ENCODE measurements at places on chromosomes 16 and 17.

- DNase-seq: no peak
These were observed 11.3 kb downstream of the CX3CL1 start for GRCh38 chr16:57383276-57384247.

GRCh38 chr17:72705905-72706395 is 386.5 kb downstream of the SLC39A11 start:
- DNase-seq: no peak

DNA sequence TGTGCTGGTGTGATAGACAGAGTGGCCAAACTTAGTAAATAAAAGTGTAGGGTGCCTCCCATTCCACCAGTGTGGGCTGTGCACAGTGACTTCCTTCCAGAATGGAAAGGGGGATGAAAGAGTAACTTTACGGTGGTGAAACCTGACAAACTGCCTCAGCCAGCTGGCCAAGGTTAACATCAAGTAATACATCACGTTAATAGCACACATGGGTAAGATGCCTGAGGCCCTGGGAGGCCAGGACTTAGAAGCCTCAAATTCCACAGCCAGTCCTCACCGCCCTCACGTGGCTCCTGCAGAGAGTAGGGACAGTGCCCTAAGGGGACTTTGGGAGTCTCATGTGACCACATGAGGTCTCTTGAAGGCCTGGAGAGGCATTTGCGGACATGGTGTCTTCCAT is 14.1 kb downstream of the RMI2 start:
- no peak for DNase-seq

DNA sequence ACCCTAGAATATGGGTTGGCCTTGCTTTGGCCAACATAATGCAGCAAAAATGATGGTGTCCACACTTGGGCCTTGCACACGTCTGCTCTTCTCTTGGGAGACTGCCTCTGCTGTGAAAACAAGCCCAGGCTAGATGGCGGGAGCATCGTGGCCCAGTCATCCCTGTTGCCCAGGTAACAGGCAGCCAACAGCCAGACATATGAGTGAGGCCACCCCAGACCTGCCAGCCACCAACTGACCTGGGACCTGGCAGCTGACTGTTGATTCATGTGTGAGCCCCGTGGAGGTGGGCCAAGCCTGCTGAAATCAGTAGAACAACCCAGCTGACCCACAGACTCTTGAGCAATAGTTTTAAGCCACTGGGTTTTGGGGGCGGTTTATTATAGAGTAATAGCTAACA is 39.4 kb upstream of the CDH3 start:
- no peak for DNase-seq

DNA sequence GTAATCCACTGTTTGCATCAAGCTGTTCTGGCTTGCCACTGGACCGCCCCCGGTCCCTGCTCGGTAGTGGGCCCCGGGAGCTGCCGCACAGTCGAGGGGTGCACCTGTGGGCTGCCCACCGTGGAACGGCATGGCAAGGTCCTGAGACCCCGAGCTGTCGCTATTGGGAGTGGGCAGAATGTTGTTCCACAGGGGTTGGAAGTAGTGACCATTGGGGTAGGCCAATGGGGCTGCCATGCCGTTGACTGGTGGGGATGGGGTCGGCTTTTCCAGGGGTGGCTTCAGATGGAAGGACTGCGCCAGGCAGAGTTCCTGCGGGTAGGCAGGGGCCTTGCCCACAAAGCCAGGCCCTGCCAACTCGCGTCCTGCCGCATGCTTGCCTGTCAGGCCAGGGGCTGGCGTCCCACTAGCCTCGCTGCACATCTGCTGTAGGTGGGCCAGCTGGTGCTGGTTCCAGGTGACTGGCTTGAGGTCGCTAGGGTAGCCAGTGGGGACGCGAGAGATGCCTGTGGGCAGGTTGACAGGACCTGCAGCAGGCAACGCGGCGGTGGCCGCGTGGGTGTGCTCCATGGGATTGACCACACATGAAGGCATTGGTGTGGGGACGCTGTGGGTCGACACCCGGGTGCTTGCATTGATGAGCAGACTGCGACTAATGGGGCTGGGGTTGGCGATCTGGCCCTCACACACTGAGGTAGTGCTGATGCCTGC is 14.8 kb downstream of the TRAF4 start:
- DNase-seq: no peak

DNA sequence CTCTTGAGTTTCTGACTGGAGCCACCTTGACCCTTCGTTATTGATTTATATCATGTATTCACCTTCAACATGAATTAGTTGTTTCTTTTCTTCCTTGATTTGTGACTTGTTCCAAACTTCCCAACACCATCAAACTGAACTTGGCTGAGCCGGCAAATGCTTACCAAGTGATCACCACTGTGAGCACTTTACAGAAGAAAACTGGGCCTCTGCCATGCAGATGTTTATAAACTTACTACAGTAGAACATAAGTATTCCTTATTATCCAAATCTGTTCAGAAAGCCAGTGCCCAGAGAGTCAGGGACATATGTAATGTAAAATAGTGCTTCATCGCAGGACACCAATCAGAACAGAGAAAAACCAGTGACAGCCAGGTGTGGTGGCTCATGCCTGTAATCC is 19.9 kb downstream of the CMTM4 start:
- DNase-seq: no peak
